Fibroblast of lung (primary cell): ENCODE measurements at places on chromosomes 16 and 17.
A peak's percentile ranks its signal among the peaks of the same experiment; 100 is the strongest.

GRCh38 chr17:39738983-39739884, 1.5 kb downstream of the GRB7 start:
- no peak overlapping the region for H3K27ac ChIP-seq
- peaks cover 9% of the 10 kb centered on the region for H3K27me3 ChIP-seq
- H3K4me1 ChIP-seq = peaks cover 8% of the 10 kb centered on the region
- H3K36me3 ChIP-seq = no peaks in the 10 kb centered on the region
- no peak for DNase-seq

- no peaks in the 10 kb centered on the region for H3K27me3 ChIP-seq
- DNase-seq = no peak
- H3K36me3 ChIP-seq = no peaks in the 10 kb centered on the region
- no peak overlapping the region for H3K4me3 ChIP-seq
Observed at GRCh38 chr17:13407381-13407780, 194.3 kb downstream of the HS3ST3A1 start.

GRCh38 chr16:85724936-85725335, 26.0 kb downstream of the C16orf74 start:
- H3K36me3 ChIP-seq = peaks cover 2% of the 10 kb centered on the region
- DNase-seq = no peak
- no peak overlapping the region for H3K4me3 ChIP-seq
- no peak overlapping the region for H3K27ac ChIP-seq
- no peaks in the 10 kb centered on the region for H3K4me1 ChIP-seq
- H3K27me3 ChIP-seq = no peaks in the 10 kb centered on the region

GRCh38 chr16:58753711-58754134, 19.6 kb upstream of the GOT2 start:
- H3K4me3 ChIP-seq = no peak overlapping the region
- H3K27me3 ChIP-seq = peaks cover 8% of the 10 kb centered on the region
- H3K27ac ChIP-seq = no peak overlapping the region
- no peak for DNase-seq
- H3K36me3 ChIP-seq = no peaks in the 10 kb centered on the region
- H3K4me1 ChIP-seq = no peaks in the 10 kb centered on the region

- no peaks in the 10 kb centered on the region for H3K36me3 ChIP-seq
- peak; percentile 23 for DNase-seq
- no peaks in the 10 kb centered on the region for H3K4me1 ChIP-seq
- no peak overlapping the region for H3K4me3 ChIP-seq
- no peaks in the 10 kb centered on the region for H3K27me3 ChIP-seq
Observed at GRCh38 chr17:15662681-15663080, 21.4 kb downstream of the TRIM16 start.

DNA sequence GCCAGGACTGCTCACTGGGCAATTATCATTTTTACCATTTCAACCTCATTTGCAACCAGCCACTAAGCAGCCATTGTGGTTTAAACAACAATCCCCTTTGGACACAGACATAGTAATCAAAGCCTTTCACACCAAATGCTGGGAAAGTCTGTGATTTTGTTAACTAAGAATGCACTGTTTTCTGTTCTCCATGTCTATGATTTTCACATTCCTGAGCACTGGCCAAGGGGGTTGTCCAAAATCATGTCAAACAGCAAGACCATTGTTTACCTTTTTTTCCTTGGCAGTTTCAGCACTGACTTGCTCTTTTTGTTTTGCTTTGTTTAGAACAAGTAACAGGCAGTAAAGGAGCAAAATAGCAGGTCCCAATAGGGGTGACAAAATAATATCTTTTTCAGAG, 106.3 kb upstream of the SIAH1 start:
- H3K4me1 ChIP-seq = no peaks in the 10 kb centered on the region
- DNase-seq = peak; percentile 62
- H3K4me3 ChIP-seq = no peak overlapping the region
- no peak overlapping the region for H3K27ac ChIP-seq
- H3K36me3 ChIP-seq = no peaks in the 10 kb centered on the region

DNA sequence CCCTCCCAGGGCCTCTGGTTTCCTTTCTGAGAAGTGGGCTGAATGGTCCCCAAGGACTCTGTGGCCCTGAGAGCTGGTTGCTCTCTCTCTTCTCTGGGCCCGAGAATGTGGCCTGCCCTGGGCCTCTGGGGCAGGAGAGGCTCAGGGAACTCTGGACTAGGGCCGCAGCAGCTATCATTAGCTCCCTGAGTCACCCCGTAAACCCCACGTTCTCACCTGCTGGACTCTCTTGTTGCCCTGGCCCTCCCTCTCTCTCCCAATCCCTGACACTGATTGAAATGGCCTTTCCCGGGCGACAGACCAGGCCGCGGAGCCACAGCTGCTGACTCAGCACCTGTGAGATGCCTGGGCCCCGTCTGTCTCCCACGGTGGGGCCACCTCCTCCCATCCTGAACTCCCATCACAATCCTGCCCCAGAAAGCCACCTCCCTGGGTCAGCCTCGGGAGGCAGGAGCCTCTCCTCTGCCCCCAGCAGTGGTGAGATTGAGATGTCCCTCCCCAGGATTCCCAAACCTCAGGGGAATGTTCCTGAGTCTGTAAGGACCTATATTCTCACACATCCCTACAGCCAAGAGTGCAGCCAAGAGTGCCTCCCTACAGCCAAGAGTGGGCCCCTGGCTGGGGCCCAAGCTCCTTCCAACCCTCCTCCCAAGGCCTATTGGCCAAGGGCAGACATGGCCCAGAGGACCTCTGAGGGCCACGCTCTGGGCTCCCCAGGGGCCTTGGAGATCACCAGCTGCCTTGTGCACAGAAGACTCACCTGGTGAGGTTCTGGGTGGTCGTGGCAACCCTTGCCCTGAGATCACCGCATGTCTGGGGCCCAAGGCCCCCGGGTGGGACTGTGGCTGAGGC, 470 bp downstream of the TRPV3 start:
- H3K36me3 ChIP-seq = no peaks in the 10 kb centered on the region
- H3K4me1 ChIP-seq = peaks cover 8% of the 10 kb centered on the region
- H3K27ac ChIP-seq = no peak overlapping the region
- H3K27me3 ChIP-seq = no peaks in the 10 kb centered on the region
- H3K4me3 ChIP-seq = no peak overlapping the region

GRCh38 chr17:7839876-7840261, 5.9 kb downstream of the KDM6B start:
- peaks cover 7% of the 10 kb centered on the region for H3K36me3 ChIP-seq
- DNase-seq = peak; percentile 36
- H3K27ac ChIP-seq = no peak overlapping the region
- no peak overlapping the region for H3K4me3 ChIP-seq
- H3K4me1 ChIP-seq = peaks cover 26% of the 10 kb centered on the region

GRCh38 chr17:31448467-31449077, 57.1 kb downstream of the RAB11FIP4 start:
- peak; percentile 70 for DNase-seq
- no peaks in the 10 kb centered on the region for H3K27me3 ChIP-seq
- H3K36me3 ChIP-seq = no peaks in the 10 kb centered on the region
- H3K27ac ChIP-seq = no peak overlapping the region

GRCh38 chr17:27597783-27598320, 33.1 kb upstream of the LGALS9 start:
- no peaks in the 10 kb centered on the region for H3K4me1 ChIP-seq
- DNase-seq = no peak
- no peak overlapping the region for H3K27ac ChIP-seq
- peaks cover 1% of the 10 kb centered on the region for H3K36me3 ChIP-seq

DNA sequence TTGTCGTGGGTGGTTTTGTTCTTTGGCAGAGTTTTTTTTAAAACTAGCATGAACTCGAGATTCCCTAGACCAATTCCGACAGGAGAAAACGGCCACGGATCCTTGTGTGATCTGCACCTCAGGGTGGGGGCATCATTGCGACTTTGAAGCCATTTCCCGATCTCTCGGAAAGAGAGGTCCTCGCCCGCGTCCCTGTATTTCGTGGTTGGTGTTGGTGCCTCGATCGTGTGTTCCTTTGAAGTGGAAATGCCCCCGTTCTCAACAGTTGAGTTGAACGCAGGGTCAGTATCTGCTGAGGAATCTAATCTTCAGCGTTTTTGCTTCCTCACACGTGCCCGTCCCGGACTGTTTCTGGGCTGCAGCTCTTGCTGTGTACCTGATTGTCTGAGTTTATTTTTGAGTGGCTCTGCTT, 1.1 kb downstream of the CRAMP1 start:
- peak overlapping the region; percentile 83 for H3K4me3 ChIP-seq
- no peak for DNase-seq
- H3K36me3 ChIP-seq = peaks cover 4% of the 10 kb centered on the region
- no peaks in the 10 kb centered on the region for H3K27me3 ChIP-seq
- H3K27ac ChIP-seq = peak overlapping the region; percentile 69

DNA sequence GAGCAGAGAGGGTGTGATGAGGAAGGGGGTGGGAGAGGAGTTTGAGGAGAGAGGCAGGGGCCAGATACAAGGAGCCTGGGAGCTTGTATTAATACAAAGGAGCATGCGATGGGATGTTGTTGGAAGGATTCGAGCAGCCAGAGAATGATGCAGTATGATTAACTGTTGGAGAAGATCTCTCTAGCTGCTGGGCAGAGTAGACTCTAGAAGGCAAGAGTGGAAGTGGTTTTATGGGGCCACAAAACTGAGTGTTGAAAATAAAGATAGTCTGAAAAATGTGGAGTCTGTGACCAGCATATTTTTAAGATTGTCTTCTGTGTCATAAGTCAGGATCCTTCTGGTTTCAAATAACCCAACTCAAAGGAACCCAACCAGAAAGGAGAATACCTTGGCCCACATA, 98.3 kb downstream of the MSI2 start:
- no peak overlapping the region for H3K27ac ChIP-seq
- H3K4me1 ChIP-seq = no peaks in the 10 kb centered on the region
- H3K27me3 ChIP-seq = no peaks in the 10 kb centered on the region
- no peak for DNase-seq

- DNase-seq = no peak
- H3K27ac ChIP-seq = no peak overlapping the region
- H3K27me3 ChIP-seq = no peaks in the 10 kb centered on the region
- H3K4me1 ChIP-seq = no peaks in the 10 kb centered on the region
- no peak overlapping the region for H3K4me3 ChIP-seq
- H3K36me3 ChIP-seq = no peaks in the 10 kb centered on the region
Observed at GRCh38 chr17:73974536-73974935, 228.9 kb upstream of the RPL38 start.

GRCh38 chr17:9021158-9021991, at the start of gene NTN1:
TSS of gene NTN1 (plus strand) at chr17:9021510. CDS start at chr17:9022374, 864 bp downstream.
- no peaks in the 10 kb centered on the region for H3K4me1 ChIP-seq
- peak; percentile 11 for DNase-seq
- H3K27ac ChIP-seq = no peak within 1 kb of the TSS
- no peaks in the 10 kb centered on the region for H3K36me3 ChIP-seq

GRCh38 chr16:54208237-54208636, 78.3 kb downstream of the IRX3 start:
- DNase-seq = no peak
- no peak overlapping the region for H3K27ac ChIP-seq
- no peak overlapping the region for H3K4me3 ChIP-seq
- no peaks in the 10 kb centered on the region for H3K27me3 ChIP-seq
- H3K36me3 ChIP-seq = no peaks in the 10 kb centered on the region

GRCh38 chr17:76268015-76268749, 3.0 kb downstream of the UBALD2 start:
- DNase-seq = peak; percentile 75
- peak overlapping the region; percentile 39 for H3K4me3 ChIP-seq
- no peaks in the 10 kb centered on the region for H3K27me3 ChIP-seq
- peak overlapping the region; percentile 67 for H3K27ac ChIP-seq
- peaks cover 9% of the 10 kb centered on the region for H3K36me3 ChIP-seq

DNA sequence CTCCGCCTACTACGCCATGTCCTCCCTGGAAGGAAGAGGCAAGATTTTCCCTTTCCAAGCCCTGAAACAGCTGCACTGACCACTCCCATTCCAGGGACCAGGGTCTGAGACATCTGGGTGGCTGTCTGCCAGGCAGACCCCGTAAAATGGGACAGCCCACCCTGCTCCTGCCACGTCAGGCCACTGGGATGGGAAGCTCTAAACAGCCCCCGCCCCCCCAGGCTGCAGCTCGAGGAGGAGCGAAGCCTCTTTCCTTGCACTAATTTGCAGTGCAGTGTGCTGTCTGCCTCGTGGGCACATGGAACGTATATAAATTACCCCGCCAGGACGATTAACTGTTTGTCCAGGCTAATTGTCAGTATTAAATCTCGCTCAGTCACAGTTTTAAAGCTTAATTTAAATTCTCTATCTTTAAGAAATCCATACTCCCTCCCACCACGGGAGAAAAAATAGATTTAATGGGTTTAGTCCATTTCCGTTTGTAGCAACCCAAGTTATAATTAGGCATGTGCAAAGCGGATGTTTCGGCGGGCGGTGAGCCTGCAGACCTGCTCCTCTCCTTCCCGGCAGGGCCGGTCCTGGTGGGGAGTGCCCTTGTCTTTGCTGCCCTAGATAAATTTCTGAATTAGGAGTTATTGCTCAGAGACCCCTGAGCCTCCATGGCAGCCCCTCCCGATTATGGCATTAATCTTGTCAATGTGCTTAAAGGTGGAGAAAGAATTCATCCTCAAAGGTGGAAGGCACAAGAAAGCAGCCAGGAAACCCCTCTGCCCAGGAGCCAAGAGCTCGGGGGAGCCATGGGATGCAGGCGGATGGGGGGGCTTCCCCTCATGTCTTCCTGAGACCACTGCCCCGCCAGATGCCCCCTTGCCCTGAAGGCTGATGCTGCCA, 268.0 kb upstream of the TNRC6C start:
- no peak for DNase-seq
- H3K27ac ChIP-seq = no peak overlapping the region
- H3K4me1 ChIP-seq = no peaks in the 10 kb centered on the region
- peaks cover 4% of the 10 kb centered on the region for H3K27me3 ChIP-seq

DNA sequence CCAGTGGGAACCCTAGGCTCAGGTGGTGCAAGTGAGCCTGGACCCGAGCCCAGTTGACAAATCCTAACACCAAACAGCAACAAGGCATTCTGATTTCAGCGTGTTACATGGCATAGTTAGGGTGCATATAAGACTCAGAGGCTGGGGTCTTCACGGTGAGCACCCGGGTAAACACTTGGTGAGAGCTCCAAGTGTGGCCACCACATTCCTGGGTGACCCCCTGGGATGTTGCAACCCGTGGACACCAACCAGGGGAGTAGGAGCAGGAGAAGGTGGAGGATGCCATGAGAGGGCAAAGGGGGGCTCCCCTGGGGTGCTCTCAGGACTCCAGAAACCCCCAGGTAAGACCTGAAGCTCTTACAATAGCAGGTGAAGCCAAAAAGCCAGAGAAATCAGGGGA, 69.9 kb upstream of the CDH5 start:
- H3K36me3 ChIP-seq = no peaks in the 10 kb centered on the region
- H3K4me1 ChIP-seq = no peaks in the 10 kb centered on the region

GRCh38 chr16:29899516-29900101, at the start of gene SEZ6L2:
TSS of gene SEZ6L2 (minus strand) at chr16:29899550. CDS start at chr16:29899019, 531 bp downstream.
- no peaks in the 10 kb centered on the region for H3K36me3 ChIP-seq
- H3K27me3 ChIP-seq = peaks cover 10% of the 10 kb centered on the region
- peak within 1 kb of the TSS; percentile 62 for H3K27ac ChIP-seq
- H3K4me1 ChIP-seq = no peaks in the 10 kb centered on the region
- peak within 1 kb of the TSS; percentile 73 for H3K4me3 ChIP-seq

- H3K27ac ChIP-seq = no peak overlapping the region
- no peak for DNase-seq
- no peak overlapping the region for H3K4me3 ChIP-seq
Observed at GRCh38 chr16:85571813-85572619, 41.1 kb upstream of the GSE1 start.

- H3K27me3 ChIP-seq = no peaks in the 10 kb centered on the region
- H3K27ac ChIP-seq = no peak overlapping the region
- no peaks in the 10 kb centered on the region for H3K36me3 ChIP-seq
- peaks cover 9% of the 10 kb centered on the region for H3K4me1 ChIP-seq
Observed at GRCh38 chr17:16986391-16986790, 14.5 kb upstream of the TNFRSF13B start.
